ENCODE measurements at places on chromosomes 6 and 20.

DNA sequence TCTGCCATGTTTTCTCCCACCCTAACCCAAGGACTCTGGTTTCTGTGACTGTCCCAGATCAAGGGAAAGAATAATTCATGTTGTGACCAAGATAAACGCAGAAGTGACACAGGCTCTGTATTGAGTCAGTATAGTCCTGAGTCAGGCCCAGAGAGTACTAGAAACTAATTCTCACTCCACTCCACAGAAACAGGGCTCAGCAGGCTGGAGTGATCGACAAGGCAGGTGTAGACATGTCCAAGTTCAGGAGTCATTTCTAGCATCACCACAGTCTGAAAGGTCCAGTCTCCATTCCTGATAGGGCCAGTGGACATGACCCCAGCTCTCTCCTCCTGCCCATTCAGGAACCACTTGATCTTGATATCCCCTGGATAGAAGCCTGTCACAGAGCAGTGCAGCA is 2.7 kb downstream of the HLA-DOB start:
- no peak for DNase-seq

GRCh38 chr6:75327807-75328206 is 43.2 kb upstream of the TMEM30A start:
- DNase-seq, result no peak

DNA sequence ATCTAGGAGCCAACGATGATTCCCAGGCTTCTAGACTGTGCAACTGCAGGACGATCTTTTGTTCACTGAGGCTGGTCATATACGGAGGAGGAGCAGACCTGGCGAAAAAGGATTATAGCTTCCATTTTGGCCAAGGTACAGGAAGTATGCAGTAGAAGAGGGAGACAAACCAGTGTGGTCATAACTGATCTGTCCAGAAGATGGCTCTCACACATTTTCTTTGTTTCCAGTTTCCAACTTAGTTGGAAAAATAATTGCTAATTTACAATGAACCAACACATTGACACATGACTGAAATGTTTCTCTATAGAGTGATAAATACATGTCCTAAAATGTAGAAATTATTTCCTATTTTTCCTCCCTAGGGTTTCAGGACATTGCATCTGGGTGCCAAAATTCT is 364.1 kb upstream of the BTBD3 start:
- DNase-seq, result no peak

DNA sequence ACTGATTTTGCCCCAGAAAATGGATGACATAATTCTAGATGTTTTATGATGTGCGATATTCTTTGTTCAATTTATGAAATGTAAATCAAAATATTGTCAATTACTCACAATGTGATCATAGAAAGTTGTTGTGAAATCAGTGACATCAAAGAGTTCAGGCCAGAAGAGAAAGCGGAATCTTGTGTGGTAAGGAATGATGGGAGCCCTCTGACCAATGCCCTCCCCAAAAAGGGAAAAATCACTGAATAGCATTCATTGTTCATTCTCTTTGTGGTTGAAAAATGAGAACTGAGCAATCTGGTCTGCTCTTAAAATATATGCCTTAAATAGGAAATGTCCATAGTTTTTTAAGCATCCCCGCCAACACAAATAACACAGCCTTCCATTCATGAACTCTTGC is 247.1 kb upstream of the GRIK2 start:
- no peak for DNase-seq

- no peak for DNase-seq
Measured at GRCh38 chr6:131400054-131400778, 172.8 kb upstream of the ARG1 start.

DNA sequence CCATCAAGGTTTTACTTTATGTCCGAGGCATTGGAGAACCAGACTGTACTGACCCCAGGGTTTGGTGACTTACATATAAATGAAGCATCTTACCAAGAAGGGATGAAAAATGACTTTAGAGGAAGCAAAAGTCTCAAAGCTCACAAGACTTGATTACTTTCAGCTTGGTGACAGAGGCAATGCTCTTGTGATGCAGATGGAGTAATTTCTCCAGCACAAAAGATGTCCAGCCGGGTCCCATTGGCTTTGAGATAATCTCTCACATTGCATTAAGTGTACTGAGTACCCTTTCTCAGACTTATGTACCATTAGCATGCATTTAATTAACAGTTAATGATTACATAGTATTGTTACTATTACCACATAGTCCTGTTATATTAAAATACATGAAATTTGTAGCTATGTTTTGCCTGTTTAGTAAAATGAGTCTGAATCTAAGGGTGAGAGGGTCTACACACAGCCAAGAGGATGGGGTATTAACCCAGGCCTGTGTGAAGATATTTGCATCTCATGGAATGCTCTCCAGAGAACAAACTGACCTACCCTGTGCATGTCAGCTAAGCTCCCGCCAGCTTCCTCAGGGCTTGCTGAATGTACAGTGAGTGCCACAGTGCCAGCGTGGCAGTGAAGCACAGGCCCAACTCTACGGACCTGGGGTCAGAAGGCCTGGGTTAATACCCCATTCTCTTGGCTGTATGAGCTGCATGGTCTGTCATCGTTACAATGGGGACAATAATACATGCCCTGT is 5.6 kb downstream of the HTR1E start:
- DNase-seq, result no peak

DNA sequence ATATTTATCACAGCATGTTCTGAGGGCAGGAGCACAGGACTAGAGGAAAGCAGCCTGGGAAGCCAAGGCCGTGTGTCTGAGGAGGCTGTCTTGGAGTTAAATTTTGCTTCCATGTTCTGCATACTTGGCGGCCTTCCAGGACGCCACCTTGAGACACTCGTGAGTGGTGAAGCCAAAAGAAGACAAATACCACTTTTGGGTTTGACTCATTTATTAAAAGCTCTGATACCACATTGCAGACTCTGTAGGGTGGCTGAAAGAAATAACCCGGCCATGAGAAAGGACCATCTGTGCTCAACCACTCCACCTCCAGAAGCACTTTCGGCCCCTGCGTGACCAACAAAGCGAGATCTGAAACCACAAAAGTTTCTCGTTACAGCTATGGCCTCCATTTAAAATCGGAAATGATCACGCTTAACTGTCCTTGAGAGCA is 120.0 kb downstream of the TMEM242 start:
- DNase-seq, result no peak

Measured in stimulated activated CD4-positive, alpha-beta T cell treated with anti-CD3 and anti-CD28 coated beads, Interleukin-1b, Interleukin-23, amount 100 ng/mL, for 1 hour (primary cell).